ENCODE measurements at places on chromosomes 3 and 15.

DNA sequence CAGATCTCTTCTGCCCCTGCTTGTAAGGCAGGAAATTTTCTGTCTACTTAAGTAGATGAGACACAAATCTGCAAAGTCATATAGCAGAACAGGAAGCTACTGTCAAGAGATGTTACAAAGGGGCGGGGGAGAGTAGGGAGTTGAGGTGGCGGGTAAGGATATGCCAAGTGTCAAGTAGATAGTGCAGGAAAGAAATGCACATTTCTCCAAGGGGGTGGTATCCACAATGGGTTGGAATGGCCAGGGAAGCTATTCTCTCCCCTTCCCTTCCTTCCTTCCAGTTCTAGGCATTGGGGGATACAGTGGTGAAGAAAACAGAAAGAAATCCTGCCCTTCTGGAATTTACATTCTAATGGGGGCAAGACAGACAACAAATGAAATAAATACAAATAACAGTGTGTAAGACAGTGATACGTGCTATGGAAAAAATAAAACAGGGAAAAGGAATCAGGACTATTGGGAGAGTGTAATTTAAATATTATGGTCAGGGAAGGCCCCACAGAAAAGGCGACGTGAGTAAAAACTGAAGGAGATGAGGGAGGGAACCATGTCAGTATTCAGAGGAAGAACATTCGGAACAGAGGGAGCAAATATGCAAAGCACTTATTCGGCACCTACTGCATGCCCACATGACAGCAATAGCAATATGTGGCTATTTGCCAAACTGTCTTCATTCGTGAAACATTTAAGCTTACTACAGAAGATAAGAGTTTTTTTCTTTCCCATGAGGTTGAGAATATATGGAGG, 42.8 kb upstream of the RNU6-1 start:
- no peaks in the 10 kb centered on the region for H3K36me3 ChIP-seq
- no peaks in the 10 kb centered on the region for H3K27me3 ChIP-seq
- no peak for DNase-seq
- H3K4me1 ChIP-seq = peaks cover 3% of the 10 kb centered on the region
- no peak overlapping the region for H3K27ac ChIP-seq

DNA sequence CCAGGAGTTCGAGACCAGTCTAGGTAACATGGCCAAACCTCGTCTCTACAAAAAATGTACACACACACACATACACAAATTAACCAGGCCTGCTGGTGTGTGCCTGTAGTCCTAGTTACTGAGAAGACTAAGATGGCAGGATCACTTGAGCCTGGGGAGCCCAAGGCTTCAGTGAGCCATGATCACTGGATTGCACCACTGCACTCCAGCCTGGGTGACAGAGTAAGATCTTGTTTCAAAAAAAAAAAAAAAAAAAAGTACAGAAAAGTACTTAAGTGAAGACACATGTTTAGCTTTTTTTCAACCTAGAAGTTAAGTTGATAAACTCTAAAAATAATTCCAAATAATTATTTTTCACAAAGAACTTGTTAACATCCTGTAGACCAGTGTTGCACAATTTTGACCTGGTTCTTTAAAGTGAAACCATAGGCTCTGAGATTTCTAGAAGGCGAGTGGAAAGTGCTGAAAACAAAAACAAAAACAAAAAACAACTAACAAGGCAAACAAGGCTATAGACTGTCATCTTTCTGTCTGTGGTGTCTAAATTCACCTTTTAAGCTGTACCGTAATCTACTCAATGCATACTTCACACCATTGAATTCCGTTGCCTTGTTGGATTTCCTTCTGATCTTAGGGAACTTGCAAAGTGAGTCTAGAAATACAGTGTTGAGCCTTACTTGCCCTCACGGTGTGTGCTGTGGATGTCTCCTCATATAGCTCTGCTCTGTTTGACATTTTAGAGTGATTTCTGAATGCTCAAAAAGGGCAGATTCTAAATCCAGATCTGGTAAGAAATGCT, 63.5 kb downstream of the CHST2 start:
- H3K36me3 ChIP-seq = no peaks in the 10 kb centered on the region
- H3K27ac ChIP-seq = no peak overlapping the region
- H3K4me3 ChIP-seq = no peak overlapping the region
- H3K4me1 ChIP-seq = no peaks in the 10 kb centered on the region
- no peaks in the 10 kb centered on the region for H3K27me3 ChIP-seq

DNA sequence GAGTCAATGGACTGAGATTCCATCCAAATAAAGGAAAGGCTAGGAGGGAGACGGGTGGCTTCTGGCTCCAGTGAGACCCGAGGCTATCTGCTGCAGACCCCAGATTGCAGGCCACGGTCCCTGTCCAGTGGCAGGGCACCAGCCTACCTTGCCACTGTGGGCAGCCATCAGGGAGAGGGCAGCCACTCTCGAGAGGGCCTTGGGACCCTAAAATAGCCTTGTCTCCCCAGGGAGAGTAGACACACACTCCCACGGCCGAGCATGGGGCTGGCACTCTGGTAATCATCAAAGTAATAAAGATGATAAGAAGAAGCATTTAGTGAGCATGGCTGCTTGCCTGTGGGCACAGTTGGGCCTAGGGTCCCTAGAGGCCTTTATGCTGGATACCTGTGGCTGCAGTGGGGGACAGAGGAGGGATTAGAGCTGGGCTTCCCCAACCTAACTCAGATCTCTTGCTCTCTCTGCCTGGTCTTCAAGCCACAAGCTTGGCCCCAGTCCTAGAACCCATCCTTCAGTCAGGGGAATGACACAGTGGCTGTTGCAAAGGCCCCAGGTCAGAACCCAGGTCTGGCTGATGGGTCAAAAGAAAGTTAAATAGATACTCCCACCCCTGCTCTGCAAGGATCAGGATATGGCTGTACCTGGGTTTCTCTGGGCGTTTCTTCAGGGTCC, 9.2 kb upstream of the VIPR1 start:
- no peak for DNase-seq
- H3K4me3 ChIP-seq = no peak overlapping the region
- H3K27me3 ChIP-seq = no peaks in the 10 kb centered on the region
- no peak overlapping the region for H3K27ac ChIP-seq
- H3K36me3 ChIP-seq = no peaks in the 10 kb centered on the region

- H3K4me1 ChIP-seq = no peaks in the 10 kb centered on the region
- no peaks in the 10 kb centered on the region for H3K36me3 ChIP-seq
- no peaks in the 10 kb centered on the region for H3K27me3 ChIP-seq
Observed at GRCh38 chr15:60406513-60407414, 9.0 kb upstream of the ANXA2 start.

DNA sequence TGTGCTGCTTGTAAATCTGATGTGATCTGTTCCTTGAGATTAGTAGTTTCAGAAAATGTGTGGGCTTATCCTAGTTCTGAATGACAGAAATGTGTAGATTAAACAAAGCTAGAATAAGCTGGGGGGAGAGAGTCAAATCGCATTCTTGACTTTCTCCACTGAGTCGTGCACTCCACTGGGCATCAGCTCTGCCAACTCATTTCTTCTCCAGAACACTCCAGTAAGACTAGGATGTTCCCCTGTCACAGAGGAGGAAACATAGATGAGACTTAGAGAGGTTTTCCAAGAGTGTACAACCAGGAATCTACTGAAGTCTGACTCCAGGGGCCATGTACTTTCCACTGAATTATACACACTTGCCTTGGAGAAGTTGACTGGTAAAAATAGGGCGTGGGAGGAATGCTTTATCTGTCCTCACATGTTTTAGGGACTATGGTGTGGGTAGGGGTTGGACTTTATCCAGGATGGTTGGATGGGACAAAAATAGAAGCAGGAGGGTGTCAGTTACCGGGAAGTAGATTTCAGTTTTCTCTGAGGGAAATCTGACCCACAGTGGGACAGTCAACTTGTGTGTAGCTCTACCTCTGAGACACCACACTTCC, 298.2 kb downstream of the UBE2E2 start:
- no peaks in the 10 kb centered on the region for H3K4me1 ChIP-seq
- H3K36me3 ChIP-seq = no peaks in the 10 kb centered on the region
- H3K27ac ChIP-seq = no peak overlapping the region
- H3K27me3 ChIP-seq = no peaks in the 10 kb centered on the region
- DNase-seq = no peak

- H3K27ac ChIP-seq = peak overlapping the region; percentile 66
- no peaks in the 10 kb centered on the region for H3K36me3 ChIP-seq
- no peaks in the 10 kb centered on the region for H3K27me3 ChIP-seq
- no peak overlapping the region for H3K4me3 ChIP-seq
Observed at GRCh38 chr3:172536505-172536904, 13.3 kb upstream of the TNFSF10 start.

- no peak overlapping the region for H3K27ac ChIP-seq
- DNase-seq = no peak
- no peaks in the 10 kb centered on the region for H3K27me3 ChIP-seq
- H3K36me3 ChIP-seq = no peaks in the 10 kb centered on the region
Observed at GRCh38 chr3:140905559-140905958, 36.1 kb upstream of the SLC25A36 start.

Measured in prostate gland (tissue), 2 donors.